GM13976 (cell line): ENCODE measurements at places on chromosomes 5 and 9.

- no peak for DNase-seq
Observed at GRCh38 chr9:24242576-24242975, 303.1 kb downstream of the IZUMO3 start.

GRCh38 chr5:140364472-140364765 is 4.4 kb downstream of the SLC4A9 start:
- DNase-seq: no peak

DNA sequence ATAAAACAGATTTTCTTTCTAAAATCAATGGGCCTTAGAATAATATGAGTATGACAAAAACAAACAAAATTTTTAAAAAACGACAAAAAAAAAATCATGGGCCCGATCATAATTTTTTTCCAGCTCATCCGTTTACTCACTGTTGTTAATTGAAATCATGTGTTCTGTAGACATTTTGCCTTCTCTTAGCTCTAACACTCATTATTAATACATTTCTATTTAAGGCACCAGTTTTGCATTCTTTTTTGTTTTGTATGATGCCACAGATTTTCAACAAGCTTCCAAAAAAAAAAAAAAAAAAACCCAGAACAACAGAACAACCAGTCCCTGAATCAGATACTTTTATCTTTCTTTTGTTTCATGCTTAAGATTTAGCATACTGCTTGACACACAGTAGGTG is 86.4 kb downstream of the PRLR start:
- no peak for DNase-seq

DNA sequence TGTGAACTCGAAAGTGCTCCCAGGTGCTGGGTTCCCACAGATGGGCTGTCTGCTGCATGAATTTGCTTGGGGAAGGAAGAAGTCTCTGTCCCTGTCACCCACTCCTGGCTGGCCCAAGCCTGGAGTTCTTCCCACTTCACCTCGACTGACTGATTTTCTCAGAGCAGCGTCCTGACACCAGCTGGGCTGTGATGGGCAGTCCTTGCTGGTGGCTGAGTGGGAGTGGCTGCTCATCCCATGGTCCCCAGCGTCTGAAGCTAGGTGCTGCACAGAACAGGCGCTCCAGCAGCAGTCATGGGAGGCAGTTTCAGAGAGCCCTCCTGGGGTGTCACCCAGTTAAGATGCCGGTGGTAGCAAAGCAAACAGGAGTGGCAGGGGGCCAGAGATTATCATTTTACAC is 10.1 kb upstream of the NEURL1B start:
- DNase-seq: no peak

- no peak for DNase-seq
Observed at GRCh38 chr9:87322840-87323635, 174.6 kb upstream of the DAPK1 start.

DNA sequence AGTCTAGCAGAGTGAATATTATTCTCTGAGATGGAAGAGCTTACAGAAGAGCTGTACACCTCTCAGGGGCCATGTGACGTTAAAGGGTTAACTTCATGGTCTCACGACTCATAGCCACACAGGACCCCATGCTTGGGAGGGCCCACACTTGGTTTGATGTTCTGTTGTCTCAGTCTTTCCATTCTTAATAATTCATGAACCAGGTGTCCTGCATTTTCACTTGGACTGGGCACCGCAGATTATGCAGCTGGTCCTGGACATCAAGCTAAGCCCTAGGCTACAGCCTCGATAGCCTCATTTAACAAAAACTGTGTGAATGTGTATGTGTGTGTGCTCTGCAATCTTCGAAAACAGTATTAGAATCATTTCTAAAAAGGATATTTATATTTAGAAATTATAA is 323.5 kb downstream of the PLK2 start:
- no peak for DNase-seq

GRCh38 chr5:169723103-169723831 is 86.2 kb downstream of the DOCK2 start:
- DNase-seq: no peak

DNA sequence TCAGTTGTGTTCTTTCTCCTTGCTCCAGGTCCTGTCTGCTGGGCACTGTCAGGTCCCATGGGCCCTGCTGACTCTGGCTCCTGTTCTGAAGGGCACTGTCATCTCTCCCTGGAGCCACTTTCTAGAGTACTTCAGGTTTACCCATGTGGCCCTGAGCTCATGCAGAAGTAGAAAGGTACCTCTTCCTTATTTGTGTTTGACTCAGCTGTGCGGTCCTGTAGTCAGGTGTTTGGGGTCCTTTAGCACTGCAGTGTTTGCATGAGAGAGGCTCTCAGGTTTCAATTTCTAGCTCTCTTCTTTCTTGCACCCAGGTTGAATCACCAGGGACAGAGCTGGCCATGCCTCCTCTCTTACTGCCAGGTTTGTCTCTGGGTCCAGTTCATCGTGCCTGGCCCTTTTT is 71.5 kb downstream of the HSPA4 start:
- DNase-seq: no peak

DNA sequence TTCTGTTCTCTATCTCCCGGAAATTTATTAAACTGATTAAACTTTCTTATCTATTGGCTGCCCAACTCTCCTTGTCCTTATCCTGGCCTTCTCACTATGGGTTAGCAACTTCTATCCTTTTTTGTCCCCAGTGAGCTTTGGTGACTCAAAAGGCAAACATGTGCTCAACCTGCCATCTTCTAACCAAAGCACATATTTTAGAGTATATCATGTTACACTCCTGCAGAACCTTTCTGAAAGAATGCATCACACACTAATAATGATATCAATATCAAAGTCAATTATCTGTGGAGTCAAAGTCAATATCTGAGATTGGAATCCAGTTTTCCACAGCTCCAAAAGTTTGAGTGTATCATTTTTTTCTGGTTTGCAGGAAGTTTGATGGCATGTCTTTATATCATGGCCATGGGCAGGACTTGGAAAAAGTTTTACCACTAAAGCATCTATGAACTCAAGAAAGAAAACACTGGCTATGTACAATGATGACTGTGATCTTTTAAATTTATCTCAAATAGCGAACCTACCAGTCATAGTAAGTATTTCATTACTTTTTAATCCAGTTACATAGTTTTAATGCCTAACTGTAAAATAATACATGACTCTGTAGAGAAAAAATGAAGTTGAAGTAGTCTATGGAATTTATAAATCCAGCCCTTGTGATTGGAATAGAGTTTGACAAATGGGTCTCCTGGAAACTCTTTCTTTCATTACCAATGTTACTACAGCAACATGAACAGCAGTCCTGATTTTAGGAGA is 166.8 kb downstream of the DROSHA start:
- DNase-seq: no peak

DNA sequence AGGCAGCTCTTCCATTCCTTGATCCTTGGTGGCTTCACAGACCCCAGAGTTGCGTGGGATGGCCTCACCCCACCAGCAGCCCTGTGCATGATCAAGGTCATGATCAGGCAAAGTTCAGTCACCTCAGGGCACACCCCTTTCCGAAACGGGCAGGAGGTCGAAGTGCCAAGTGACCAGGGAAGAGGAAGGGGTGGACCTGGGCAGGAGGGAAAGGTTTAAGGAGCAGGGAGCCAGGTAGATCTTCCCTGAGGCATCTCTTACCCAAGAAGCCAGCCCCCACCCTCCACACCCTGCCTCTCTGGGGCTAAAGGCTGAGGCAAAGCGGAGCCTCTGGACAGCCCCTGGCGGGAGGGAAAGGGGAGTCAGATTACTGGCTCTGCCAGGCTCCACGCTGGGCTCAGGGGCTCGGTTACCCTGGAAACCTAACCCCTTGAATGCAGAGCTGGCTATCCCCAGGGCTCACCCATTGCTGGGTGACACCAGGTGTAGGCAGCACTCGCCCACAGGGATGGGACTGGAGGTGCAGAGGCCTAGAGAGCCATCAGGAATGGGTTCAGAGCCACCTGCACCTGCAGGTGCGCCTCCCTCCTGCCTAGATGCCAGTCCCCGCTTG is 3.6 kb downstream of the MGAT4B start:
- DNase-seq: no peak

- no peak for DNase-seq
Observed at GRCh38 chr5:103434057-103434456, 128.5 kb downstream of the NUDT12 start.

- no peak for DNase-seq
Observed at GRCh38 chr9:137643921-137644320, 25.1 kb downstream of the EHMT1 start.

GRCh38 chr5:158320178-158320674 is 461.3 kb upstream of the CLINT1 start:
- DNase-seq: no peak

DNA sequence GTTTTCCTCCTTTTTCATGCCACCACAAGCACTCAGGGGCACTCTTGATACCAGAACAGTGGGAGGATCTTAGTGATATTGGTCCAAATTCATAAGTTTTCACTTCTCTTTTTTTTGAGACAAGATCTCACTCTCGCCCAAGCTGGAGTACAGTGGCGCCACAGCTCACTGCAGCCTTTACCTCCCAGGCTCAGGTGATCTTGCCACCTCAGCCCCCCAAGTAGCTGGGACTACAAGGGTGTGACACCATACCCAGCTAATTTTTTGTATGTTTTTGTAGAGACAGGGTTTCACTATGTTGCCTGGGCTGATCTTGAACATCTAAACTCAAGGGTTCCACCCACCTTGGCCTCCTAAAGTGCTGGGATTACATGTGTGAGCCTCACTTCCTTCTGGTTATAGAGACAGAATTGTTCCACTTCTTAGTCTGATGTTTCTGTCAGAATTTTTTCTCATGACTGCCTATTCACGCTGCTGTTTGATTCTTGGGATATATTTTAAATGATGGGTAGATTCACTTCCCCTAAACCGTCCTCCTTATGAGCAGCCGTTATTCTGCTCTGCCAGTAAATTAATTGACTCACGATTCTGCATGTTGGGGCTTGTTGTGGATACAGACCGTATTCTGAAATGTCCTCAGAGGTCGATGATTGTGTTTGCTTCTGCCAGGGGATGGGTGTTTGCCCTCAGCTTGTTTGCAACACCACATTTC is 30.8 kb downstream of the MTAP start:
- DNase-seq: no peak
